ENCODE measurements at places on chromosomes 2 and 18. TPM values are rescaled to one million over a fixed set of nuclear protein-coding genes. Genes with fewer than 3 reads are reported as not detected.

GRCh38 chr2:101089942-101090799 is 61.0 kb downstream of the TBC1D8 start:
- H3K36me3 ChIP-seq = no peaks in the 10 kb centered on the region
- DNase-seq = no peak

The C2orf78 gene
- total RNA-seq = not detected

DNA sequence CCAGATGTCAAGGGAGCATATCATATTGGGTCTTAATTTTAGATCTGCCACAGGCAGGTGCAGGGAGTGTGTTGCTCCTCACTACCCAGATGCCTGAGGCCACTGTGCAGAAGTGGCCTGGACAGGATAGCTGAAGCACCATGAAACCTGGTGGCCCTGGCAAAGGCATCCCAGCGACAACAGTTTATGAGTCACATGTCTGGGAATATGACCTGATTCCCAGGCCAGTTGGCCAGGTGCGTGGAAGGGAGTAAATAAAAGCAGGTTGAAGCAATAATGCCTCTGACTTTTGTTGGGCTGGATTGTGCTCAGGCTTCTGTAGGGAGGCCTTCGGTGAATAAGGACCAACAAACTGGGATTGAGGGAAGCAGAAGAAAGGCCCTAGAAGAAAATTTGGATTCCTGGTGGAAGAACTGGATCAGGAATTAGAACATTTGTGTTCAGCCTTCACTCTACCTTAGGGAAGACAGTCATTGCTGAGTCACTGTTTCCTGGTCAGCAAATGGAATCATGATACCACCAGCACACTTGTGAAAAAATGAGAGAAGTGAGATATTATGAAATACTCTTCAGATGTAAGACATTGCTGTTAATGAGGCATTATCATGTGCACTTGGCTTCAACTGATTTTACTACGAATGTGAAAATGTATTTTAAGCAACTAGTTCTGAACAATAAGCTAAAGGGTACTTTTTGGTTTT is 78.4 kb upstream of the ZNF516 start:
- H3K4me1 ChIP-seq = no peaks in the 10 kb centered on the region
- H3K27ac ChIP-seq = no peak overlapping the region
- no peaks in the 10 kb centered on the region for H3K36me3 ChIP-seq
- no peak for DNase-seq
- H3K27me3 ChIP-seq = no peaks in the 10 kb centered on the region

The SCYGR3 gene
- total RNA-seq = not detected

DNA sequence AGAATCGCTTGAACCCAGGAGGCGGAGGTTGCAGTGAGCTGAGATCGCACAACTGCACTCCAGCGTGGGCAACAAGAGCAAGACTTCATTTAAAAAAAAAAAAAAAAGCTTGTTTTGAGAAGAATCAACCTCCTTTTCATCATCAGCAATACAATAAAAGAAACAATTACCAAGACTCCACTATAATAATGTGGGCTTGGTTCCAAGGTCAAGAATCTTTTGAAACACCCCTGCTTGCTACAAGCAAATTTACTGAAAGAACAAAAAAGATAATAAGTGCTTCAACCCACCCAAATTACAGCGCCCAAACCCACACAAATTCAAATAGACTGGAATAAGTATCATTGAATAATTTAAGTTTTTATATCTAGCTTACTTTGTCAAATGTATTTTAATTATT is 33.6 kb upstream of the MAPRE3 start:
- no peak overlapping the region for H3K27ac ChIP-seq
- H3K36me3 ChIP-seq = no peaks in the 10 kb centered on the region
- no peaks in the 10 kb centered on the region for H3K27me3 ChIP-seq
- no peaks in the 10 kb centered on the region for H3K4me1 ChIP-seq

The RESP18 gene
- total RNA-seq = not detected

The SPOPL gene
- total RNA-seq = 16.1 TPM

DNA sequence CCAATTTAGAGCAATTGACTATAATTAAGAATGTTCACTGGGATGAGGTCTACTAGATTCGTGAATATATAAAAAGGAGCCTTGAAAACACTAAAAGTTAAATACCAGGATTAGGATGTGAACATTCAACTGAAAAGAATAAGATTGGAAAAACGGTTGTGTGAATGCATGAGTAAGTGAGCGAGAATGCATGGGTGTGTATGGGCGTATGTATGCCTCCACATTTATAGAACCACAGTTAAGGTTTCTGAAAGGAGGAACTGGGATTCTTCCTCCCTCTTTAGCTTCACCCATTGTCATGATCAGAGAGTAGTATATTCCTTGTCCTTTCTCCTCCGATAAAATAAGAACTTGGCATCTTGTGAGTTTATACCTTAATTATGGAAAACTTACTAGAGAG is 151.1 kb upstream of the UBE2E3 start:
- no peak overlapping the region for H3K27ac ChIP-seq
- H3K27me3 ChIP-seq = no peaks in the 10 kb centered on the region
- H3K4me1 ChIP-seq = no peaks in the 10 kb centered on the region

The FHOD3 gene
- total RNA-seq = not detected

The MARCO gene
- total RNA-seq = not detected
